ENCODE measurements at places on chromosomes 12 and 14.

DNA sequence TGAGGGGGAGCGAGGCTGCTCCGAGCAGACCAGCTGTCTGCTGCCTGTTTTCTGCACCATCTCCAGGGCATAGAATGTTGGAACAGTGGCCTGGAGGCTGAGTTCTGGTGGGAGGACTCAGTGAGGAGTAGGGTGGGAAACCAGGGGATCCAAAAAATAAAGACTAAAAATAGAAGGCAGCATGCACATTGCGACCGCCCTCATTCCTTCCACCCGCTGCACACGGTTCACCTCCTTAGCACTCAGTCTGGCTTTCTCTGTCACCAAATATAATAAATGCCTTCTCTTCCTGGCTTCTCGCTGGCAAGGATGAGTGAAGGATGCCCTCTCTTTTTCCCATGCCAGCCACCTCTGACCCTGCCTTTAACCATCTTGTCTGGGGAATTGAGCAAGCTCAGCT, 146.2 kb downstream of the AACS start:
- no peak for DNase-seq

DNA sequence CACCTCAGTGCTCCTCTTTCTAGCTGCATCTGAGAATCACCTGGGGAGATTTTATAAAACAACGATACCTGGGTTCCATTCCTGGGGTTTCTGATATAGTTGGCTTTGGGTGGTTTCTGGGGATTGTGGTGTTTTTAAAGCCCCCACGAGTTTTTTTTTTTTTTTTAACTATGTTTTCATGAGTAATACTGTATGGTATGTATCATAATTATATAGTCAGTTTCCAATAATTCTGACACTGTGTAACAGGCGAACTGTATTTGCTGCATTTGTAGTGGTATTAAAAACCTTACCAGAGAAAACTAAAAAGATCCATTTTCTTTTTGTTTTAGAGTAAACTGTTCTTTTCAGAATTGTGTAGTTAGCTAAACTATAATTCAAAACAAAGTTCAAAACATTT, 84.9 kb downstream of the SRGAP1 start:
- no peak for DNase-seq

- DNase-seq = no peak
Measured at GRCh38 chr12:117695956-117696355, 272.8 kb downstream of the KSR2 start.

GRCh38 chr12:124740691-124741137, 123.0 kb downstream of the SCARB1 start:
- no peak for DNase-seq
